Stimulated activated CD8-positive, alpha-beta memory T cell treated with anti-CD3 and anti-CD28 coated beads, Interleukin-4, amount 100 ng/mL, for 1 hour (primary cell): ENCODE measurements at places on chromosomes 13 and 19.

DNA sequence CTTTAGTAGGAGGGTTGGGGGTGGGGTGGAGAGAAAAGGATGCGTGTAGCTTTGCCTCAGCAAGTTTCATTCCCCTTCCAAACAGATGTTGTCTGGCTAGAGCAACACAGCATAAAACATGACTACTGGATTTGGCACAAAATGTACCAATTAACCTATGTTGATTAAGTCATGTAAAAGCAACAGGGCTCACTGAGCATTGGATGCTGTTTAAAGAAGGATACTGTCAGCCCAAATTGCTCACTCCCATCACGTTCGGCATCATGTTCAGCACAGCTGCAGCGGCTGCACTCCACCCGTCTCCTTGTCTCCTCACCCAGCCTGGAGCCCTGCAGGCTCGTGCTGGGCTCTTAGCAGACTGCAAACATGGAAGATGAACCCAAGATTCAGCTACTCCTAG, 77.5 kb downstream of the DLEU7 start:
- no peak for DNase-seq

- DNase-seq, result peak; percentile 50
Measured at GRCh38 chr13:73765651-73766384, 368.4 kb downstream of the KLF12 start.

DNA sequence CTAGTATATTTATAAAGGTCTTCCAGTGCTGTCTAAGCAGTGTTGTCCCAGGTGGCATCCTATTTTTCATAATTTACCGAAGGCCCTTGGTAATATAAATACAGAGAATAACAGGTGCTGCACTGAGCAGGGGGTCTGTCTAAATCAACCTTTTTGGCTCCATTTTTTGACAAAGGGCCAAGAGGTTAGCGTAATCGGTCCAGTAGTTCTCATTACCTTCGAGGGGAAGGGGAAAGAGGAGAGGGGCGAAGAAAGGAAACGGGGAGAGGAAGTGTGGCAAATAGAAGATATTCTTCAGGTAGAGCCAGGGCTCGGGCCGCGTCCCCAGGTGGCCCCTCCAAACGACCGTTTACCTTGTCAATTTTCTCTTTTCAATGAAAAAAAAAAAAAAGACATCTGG, 749 bp upstream of the PAN3 start:
- no peak for DNase-seq

GRCh38 chr19:55251341-55252081, 7.3 kb downstream of the PPP6R1 start:
- DNase-seq, result no peak

DNA sequence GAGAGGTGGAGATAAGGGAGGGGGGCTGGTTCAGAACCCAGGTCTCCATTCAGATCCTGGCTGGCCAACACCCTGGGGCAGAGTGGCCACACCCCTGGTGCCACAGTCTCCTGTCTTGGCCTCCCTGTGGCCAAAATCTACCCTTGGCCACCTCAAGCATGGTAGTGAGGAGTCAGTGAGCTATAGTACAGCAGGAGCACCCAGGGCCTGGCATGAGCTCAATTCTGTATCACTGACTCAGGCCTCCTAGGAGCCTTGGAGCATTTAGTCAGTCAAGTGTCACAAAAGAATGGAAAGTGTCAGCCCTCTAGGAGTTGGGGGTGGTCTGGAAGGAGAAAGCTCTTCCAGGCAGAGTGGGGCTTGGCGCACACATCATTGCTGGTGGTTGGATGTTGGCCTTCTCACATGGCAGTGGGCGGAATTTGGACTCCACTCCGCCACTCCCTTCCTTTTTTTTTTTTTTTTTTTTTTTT, 6.6 kb upstream of the CD79A start:
- DNase-seq, result no peak

- no peak for DNase-seq
Measured at GRCh38 chr13:39016787-39017186, 21.1 kb downstream of the PROSER1 start.
